ENCODE measurements at places on chromosomes 4 and X.

- DNase-seq: peak; percentile 10
Measured at GRCh38 chr4:15003401-15003890, 1.2 kb downstream of the CPEB2 start.

GRCh38 chrX:16488959-16489358 is 161.0 kb upstream of the S100G start:
- no peak for DNase-seq

GRCh38 chr4:169251291-169252235 is 19.2 kb downstream of the SH3RF1 start:
- DNase-seq: no peak

GRCh38 chr4:1778642-1779392 is 14.3 kb upstream of the FGFR3 start:
- no peak for DNase-seq

DNA sequence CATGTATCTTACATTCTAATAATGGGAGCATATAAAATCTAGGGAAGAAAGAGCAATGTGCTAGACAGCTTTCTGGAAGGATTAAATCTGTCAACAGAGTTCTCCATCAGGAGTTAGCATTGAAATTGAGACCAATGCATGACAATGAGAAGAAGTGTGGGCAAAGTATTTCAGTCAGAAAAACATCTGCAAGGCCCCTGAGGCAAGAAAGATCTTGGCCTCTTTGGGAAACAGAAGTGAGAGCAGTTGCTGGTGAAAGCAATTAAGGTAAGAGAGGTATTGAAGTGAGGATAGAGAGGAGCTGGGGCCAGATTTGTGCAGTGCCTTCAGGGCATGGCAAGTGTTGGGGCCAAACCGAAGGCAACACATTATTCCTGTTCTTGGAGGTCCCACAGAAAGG is 999.1 kb downstream of the STPG2 start:
- no peak for DNase-seq

DNA sequence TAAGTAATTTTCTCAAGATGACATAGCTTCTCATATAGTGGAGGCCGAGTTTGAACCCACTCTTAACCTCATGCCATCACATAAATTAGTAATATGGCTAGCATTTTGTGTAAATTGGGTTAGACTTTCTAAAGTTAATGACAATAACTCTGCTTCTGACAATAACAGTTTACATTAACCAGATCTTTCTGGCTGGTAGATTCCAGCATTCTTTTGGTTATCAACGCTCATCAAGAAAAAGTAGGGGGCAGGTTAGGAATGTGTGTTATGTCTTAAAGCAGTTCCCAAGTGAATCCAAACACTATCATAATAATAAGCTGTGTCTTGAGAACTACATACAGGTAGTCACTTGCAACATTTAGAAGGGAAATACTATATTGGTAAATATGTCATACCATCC is 162.5 kb downstream of the PRDM5 start:
- DNase-seq: no peak

DNA sequence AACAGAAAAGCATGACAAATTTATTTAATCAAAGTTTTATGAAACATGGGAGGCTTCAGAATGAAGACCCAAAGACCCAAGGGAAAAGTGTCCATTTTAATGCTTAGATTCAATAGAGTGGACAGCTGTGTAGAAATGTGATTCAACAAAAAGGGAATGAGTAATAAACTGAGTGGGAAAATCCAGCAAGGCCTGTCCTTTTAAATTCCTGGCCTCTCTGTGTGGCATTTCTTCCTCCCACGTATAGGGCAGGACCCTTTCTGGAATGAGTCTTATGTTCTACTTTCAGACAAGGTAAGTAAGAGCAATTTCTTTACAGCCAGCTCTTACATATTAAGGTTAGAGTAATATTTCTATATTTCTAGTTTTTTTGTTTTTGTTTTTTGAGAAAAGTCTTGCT is 14.5 kb downstream of the AASDH start:
- no peak for DNase-seq

DNA sequence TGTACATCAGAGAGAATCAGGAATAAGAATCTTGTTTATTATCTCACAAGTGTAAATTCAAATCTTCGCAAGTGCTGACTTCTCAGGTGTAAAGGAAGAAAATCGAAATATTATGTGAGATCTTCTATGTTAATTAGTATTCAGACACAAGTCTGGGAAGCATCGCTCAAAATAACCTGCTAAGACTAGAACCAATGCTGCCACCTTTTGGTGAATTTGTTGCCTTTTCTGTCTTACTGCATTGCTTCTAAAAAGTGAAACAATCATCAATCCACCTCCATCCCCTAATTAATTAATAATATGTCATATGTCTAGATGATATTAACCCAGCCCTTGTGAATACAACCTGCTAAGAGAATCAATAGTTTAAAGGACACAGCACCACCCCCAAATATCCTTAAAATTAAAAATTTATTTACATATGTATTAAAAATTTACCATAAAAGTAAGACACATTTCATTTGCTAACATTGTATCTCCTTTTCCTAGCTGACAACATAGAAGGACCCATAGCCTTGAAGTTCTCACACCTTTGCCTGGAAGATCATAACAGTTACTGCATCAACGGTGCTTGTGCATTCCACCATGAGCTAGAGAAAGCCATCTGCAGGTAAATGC is 3.5 kb downstream of the EPGN start:
- no peak for DNase-seq

GRCh38 chrX:17024886-17025285 is 78.4 kb downstream of the REPS2 start:
- DNase-seq: no peak

- DNase-seq: no peak
Measured at GRCh38 chr4:3688018-3688998, 77.9 kb upstream of the ADRA2C start.

DNA sequence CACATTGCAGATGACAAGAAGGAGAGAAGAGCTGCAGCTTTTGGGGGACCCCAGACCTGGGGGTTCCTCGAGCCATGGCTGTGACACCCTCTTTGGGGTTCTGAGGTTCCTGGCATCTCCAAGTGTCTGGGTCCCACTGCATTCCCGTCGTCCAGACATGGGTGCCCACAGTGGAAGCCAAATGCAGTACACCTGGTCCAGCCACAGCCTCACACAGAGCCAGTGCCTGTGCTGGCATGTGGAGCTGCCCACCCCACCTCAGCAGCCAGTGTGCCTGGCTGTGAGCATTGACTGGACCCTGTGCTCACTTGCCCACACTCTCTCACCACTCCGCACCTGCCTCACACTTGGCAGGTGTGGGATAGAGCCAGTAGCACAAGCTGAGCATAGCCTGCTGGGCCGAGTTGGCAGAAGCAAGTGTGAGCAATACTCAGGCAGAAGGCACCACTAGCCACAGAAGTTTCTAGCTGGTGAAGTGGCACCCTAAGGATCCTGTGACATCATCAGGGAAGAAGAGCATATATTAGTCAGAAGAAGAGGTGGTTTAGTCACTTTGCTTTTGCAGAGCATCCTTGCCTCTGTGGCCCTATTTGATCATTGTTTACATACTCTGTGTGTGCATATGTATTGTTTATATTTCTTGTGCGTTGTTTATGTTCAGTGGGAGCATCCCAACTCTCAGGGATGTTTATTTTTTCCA is 65.0 kb upstream of the MAGEB2 start:
- DNase-seq: no peak

- no peak for DNase-seq
Measured at GRCh38 chrX:63784902-63785707, at the start of gene ARHGEF9. TSS of gene ARHGEF9 (minus strand) at chrX:63785214. CDS start at chrX:63785145, 69 bp downstream.

DNA sequence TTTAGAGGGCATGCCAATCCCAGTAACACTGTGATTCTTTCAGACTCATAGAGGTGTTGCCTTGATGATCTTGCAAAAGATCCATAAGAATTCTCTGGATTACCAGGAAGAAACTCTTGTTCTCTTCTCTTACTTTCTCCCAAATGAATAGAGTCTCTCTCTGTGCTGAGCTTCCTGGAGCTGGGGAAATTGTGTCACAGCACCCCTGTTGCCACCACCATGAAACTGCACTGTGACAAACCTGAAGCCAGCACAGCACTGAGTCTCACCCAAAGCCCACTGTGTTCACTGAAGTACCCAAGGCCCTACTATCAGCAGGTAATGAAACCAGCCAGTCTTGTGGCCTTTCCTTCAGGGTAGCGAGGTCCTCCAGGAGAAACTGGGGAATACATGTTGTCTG is 332.7 kb upstream of the FGF16 start:
- DNase-seq: no peak

DNA sequence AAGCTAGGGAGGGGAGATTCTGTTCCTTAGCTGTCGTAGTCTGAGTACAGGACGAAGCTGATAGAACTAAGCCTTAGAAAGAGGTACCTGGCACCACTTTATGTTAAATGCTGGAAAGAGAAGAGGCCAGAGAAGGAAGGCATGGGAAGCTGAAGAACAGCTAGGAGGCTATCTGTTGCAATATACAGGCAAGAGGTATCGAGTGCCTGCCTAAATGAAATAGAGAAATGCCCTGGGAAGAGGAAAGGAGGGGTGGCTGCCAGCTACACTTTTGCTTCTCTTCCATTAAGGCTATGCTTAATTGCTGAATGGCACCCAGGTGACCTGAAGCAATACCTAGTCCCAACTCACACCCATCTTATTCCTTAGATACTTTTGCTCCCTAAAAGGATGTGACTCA is 380.4 kb upstream of the FGF13 start:
- no peak for DNase-seq

- peak; percentile 23 for DNase-seq
Measured at GRCh38 chr4:26319949-26320537, 771 bp upstream of the RBPJ start.
